ENCODE measurements at places on chromosomes 3 and 15. TPM values are rescaled to one million over a fixed set of nuclear protein-coding genes. Genes with fewer than 3 reads are reported as not detected.

DNA sequence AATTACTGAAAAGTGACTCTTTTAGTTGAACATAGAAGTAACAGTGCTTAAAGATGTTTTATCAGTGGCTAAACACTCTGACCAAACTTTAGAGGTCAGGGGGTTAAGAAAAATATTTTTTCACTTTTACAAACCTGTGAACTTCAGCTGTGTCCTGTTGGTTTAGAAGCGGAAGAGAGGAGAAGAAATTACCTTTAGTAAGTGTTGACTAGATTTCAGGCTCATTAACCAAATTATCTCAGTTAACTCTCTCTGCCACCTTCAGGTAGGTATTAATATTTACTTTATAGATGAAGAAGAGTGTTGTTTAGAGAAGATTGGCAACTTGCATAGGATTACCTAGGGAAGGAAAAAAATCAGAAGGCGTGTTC is 151.9 kb upstream of the CMC1 start:
- no peaks in the 10 kb centered on the region for H3K4me1 ChIP-seq
- DNase-seq = no peak
- H3K36me3 ChIP-seq = no peaks in the 10 kb centered on the region
- H3K4me3 ChIP-seq = no peak overlapping the region
- no peak overlapping the region for H3K27ac ChIP-seq

GRCh38 chr15:51629612-51630011 is 7.0 kb upstream of the DMXL2 start:
- no peaks in the 10 kb centered on the region for H3K27me3 ChIP-seq
- no peaks in the 10 kb centered on the region for H3K36me3 ChIP-seq
- no peaks in the 10 kb centered on the region for H3K4me1 ChIP-seq
- DNase-seq = peak; percentile 63

DNA sequence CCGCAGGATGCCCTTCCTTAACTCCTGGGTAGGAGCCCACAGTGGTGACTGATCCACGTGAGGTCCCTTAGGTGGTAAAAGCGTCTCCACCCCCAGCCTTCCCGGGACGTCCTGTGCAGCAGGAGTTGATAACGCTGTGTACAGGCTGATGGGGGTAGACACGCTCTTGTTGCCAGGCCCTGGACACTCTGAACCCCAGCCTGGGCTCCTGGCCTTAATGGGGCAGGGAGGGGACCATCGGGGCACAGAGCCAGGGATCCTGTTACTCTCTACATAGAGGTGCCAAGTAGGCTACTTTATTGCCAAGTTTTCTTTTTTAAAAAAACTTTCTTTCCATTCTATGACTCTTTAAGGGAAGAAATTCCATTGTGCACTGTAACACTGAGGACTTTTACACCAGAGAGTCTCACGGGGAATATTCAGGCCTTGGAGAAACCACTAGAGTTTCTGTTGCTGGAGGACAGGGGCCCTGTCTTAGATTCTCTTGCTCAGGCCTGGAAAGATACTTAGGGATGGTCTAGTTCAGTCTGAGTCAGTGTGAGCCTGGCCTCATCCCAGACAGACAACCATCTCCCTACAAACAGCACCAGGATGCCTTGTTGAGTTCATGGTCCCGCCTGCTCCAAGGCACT is 104.3 kb upstream of the RNU6-1 start:
- no peak overlapping the region for H3K4me3 ChIP-seq
- no peaks in the 10 kb centered on the region for H3K36me3 ChIP-seq
- DNase-seq = no peak
- no peak overlapping the region for H3K27ac ChIP-seq
- no peaks in the 10 kb centered on the region for H3K27me3 ChIP-seq

The CA12 gene
- not detected for total RNA-seq

GRCh38 chr15:73338058-73338457 is 30.7 kb downstream of the HCN4 start:
- H3K4me3 ChIP-seq = no peak overlapping the region
- H3K4me1 ChIP-seq = no peaks in the 10 kb centered on the region
- H3K36me3 ChIP-seq = no peaks in the 10 kb centered on the region
- no peaks in the 10 kb centered on the region for H3K27me3 ChIP-seq

- no peak for DNase-seq
- no peaks in the 10 kb centered on the region for H3K4me1 ChIP-seq
- H3K36me3 ChIP-seq = no peaks in the 10 kb centered on the region
- no peaks in the 10 kb centered on the region for H3K27me3 ChIP-seq
These were observed 256.2 kb upstream of the P2RY1 start for GRCh38 chr3:152578769-152579168.

GRCh38 chr3:186286114-186286513 is 75.9 kb downstream of the DGKG start:
- DNase-seq = no peak
- no peaks in the 10 kb centered on the region for H3K27me3 ChIP-seq
- no peaks in the 10 kb centered on the region for H3K4me1 ChIP-seq
- no peak overlapping the region for H3K4me3 ChIP-seq
- H3K36me3 ChIP-seq = no peaks in the 10 kb centered on the region
- no peak overlapping the region for H3K27ac ChIP-seq

- peaks cover 3% of the 10 kb centered on the region for H3K4me1 ChIP-seq
- H3K36me3 ChIP-seq = no peaks in the 10 kb centered on the region
- no peak for DNase-seq
- H3K27ac ChIP-seq = no peak overlapping the region
These were observed 483.9 kb upstream of the TBL1XR1 start for GRCh38 chr3:177681156-177681555.

- H3K4me1 ChIP-seq = no peaks in the 10 kb centered on the region
- H3K27ac ChIP-seq = no peak overlapping the region
- peaks cover 79% of the 10 kb centered on the region for H3K36me3 ChIP-seq
- DNase-seq = peak; percentile 11
- no peak overlapping the region for H3K4me3 ChIP-seq
These were observed 18.5 kb upstream of the C3orf62 start for GRCh38 chr3:49295489-49296058.

- H3K27me3 ChIP-seq = no peaks in the 10 kb centered on the region
- H3K4me3 ChIP-seq = no peak overlapping the region
- no peaks in the 10 kb centered on the region for H3K36me3 ChIP-seq
- H3K4me1 ChIP-seq = no peaks in the 10 kb centered on the region
These were observed 732.3 kb downstream of the TUSC7 start for GRCh38 chr3:117441851-117442250.

- H3K4me1 ChIP-seq = peaks cover 14% of the 10 kb centered on the region
- DNase-seq = no peak
- H3K27me3 ChIP-seq = no peaks in the 10 kb centered on the region
These were observed 47.3 kb downstream of the TMEM44 start for GRCh38 chr3:194585880-194586281.

DNA sequence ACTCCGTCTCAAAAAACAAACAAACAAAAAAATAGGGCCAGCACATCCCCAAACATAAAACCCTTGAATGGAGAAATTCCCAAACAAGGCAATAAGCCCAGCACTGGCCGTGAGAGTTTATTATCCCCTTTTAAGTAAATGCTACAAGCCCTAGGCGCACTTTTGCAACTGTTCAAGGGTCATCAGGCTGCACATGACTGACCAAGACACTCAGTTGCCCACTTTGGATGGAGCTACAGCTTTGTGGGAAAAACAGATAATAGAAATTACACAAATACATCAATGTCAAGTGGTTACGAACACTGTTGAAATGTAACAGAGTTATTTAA is 33.7 kb upstream of the ZNF445 start:
- no peak for DNase-seq
- H3K4me3 ChIP-seq = peak overlapping the region; percentile 91
- peak overlapping the region; percentile 90 for H3K27ac ChIP-seq
- peaks cover 25% of the 10 kb centered on the region for H3K4me1 ChIP-seq

GRCh38 chr3:148309390-148310035 is 388.2 kb upstream of the AGTR1 start:
- no peaks in the 10 kb centered on the region for H3K4me1 ChIP-seq
- no peaks in the 10 kb centered on the region for H3K27me3 ChIP-seq
- no peaks in the 10 kb centered on the region for H3K36me3 ChIP-seq
- H3K27ac ChIP-seq = no peak overlapping the region
- DNase-seq = no peak

The MGLL gene
- 0.28 TPM for total RNA-seq

DNA sequence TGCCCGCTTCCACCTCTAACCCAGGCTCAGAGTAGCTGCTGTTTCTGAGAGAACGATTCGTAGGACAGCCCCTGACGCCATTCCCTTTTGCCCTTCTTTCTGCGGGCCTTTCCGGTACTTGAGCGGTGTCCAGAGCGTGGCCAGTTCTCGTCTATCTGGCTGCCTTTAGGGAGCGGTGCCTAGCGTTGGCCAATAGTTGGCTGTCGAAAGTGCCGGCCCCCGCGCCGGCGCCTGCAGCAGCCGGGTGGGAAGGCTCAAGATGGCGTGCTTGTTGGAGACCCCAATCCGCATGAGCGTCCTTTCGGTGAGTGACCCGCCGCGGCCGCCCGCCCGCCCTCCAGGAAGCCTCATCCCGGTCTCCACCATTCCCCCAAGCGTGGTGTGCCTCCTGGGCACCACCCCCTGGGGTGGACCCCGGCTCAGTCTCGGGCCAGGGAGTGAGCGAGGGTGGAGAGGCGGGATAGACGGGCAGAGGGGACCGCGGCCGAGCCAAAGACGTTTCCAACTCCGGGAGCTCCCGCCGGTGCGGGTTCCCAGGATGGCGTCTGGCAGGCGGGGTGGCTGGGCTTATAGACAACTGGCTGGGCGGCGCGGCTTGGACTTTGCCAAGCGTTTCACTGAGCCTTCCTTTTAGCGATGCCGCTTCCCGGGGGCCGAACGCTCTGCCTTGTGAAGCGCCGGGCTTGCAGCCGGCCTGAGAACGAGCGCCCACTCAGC is at the start of gene ARMC8:
ARMC8 (plus strand) TSS at position 6 of the 717 bp plus-strand sequence; CDS start at position 260, 254 bp downstream.
- H3K4me1 ChIP-seq = peaks cover 16% of the 10 kb centered on the region
- peak within 1 kb of the TSS; percentile 91 for H3K4me3 ChIP-seq
- peaks cover 8% of the 10 kb centered on the region for H3K27me3 ChIP-seq
- no peaks in the 10 kb centered on the region for H3K36me3 ChIP-seq

- H3K4me3 ChIP-seq = no peak overlapping the region
- H3K27me3 ChIP-seq = no peaks in the 10 kb centered on the region
- no peak overlapping the region for H3K27ac ChIP-seq
- no peaks in the 10 kb centered on the region for H3K4me1 ChIP-seq
These were observed 121.5 kb downstream of the PTPRG start for GRCh38 chr3:61682671-61683548.

The ZNF710 gene
- 6.5 TPM for total RNA-seq

GRCh38 chr3:40071683-40072238 is 237.7 kb upstream of the EIF1B start:
- no peak overlapping the region for H3K4me3 ChIP-seq
- no peaks in the 10 kb centered on the region for H3K36me3 ChIP-seq
- no peak for DNase-seq
- H3K27me3 ChIP-seq = no peaks in the 10 kb centered on the region

DNA sequence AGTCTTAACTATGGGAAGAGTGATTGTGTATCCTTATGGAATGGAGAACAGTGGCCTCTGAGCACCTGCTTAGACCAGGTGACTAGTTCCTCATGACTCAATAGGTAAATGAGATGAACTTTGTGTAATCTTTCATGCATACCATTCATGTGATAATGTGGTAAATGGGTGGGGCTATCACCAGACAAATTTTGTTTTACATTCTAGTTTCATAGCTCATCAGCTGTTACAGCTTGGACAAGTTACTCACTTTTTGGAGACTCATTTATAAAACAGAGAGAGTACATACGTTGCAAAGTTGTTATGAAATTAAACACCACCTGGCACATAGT is 103.7 kb upstream of the TGFBR2 start:
- no peaks in the 10 kb centered on the region for H3K4me1 ChIP-seq
- no peak for DNase-seq
- H3K27me3 ChIP-seq = no peaks in the 10 kb centered on the region
- H3K36me3 ChIP-seq = no peaks in the 10 kb centered on the region
- no peak overlapping the region for H3K4me3 ChIP-seq

- no peak for DNase-seq
- H3K4me1 ChIP-seq = no peaks in the 10 kb centered on the region
- no peaks in the 10 kb centered on the region for H3K36me3 ChIP-seq
These were observed 293.0 kb upstream of the SOX14 start for GRCh38 chr3:137471130-137471529.

GRCh38 chr3:157631478-157631877 is 128.3 kb upstream of the VEPH1 start:
- no peaks in the 10 kb centered on the region for H3K4me1 ChIP-seq
- DNase-seq = no peak
- H3K27me3 ChIP-seq = no peaks in the 10 kb centered on the region
- no peak overlapping the region for H3K27ac ChIP-seq
- no peak overlapping the region for H3K4me3 ChIP-seq

GRCh38 chr15:45199136-45199810 is 11.5 kb upstream of the SHF start:
- peak overlapping the region; percentile 88 for H3K4me3 ChIP-seq
- H3K36me3 ChIP-seq = no peaks in the 10 kb centered on the region
- H3K4me1 ChIP-seq = peaks cover 36% of the 10 kb centered on the region
- H3K27ac ChIP-seq = peak overlapping the region; percentile 91
- DNase-seq = peak; percentile 37

GRCh38 chr3:170752571-170753155 is 117.3 kb downstream of the RPL22L1 start:
- no peaks in the 10 kb centered on the region for H3K36me3 ChIP-seq
- peaks cover 13% of the 10 kb centered on the region for H3K27me3 ChIP-seq
- H3K4me3 ChIP-seq = no peak overlapping the region

The GOLGA6L10 gene
- total RNA-seq = 0.93 TPM

GRCh38 chr3:179036226-179036625 is 35.4 kb downstream of the ZMAT3 start:
- H3K4me1 ChIP-seq = peaks cover 28% of the 10 kb centered on the region
- H3K36me3 ChIP-seq = no peaks in the 10 kb centered on the region
- no peaks in the 10 kb centered on the region for H3K27me3 ChIP-seq
- no peak for DNase-seq
- H3K4me3 ChIP-seq = no peak overlapping the region

GRCh38 chr15:31366169-31366734 is 39.6 kb downstream of the KLF13 start:
- peak overlapping the region; percentile 31 for H3K4me3 ChIP-seq
- peaks cover 7% of the 10 kb centered on the region for H3K36me3 ChIP-seq
- H3K27ac ChIP-seq = peak overlapping the region; percentile 86

GRCh38 chr15:25251700-25252390 is 187.0 kb downstream of the UBE3A start:
- H3K36me3 ChIP-seq = no peaks in the 10 kb centered on the region
- no peak for DNase-seq
- no peak overlapping the region for H3K4me3 ChIP-seq
- H3K27ac ChIP-seq = no peak overlapping the region

DNA sequence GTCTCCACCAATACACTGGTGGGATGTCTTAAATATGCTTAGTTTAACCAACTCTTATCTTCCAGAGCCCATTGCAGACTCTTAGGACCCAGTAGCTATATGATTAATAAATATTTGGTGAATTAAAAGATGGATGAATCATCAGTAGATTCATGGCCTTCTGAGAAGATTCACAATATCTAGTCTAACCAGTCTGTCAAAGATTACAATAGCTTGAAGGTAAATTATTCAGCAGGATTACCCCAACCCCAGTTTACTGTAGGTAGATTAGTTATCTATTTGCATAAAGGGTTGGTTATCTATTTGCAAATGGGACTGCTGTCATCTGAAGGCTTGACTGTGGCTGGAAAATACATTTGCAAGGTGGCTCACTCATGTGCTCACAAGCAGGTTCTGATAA is 239.4 kb upstream of the THRB start:
- no peaks in the 10 kb centered on the region for H3K36me3 ChIP-seq
- H3K27ac ChIP-seq = no peak overlapping the region
- H3K4me1 ChIP-seq = no peaks in the 10 kb centered on the region
- no peaks in the 10 kb centered on the region for H3K27me3 ChIP-seq

The ADAMTS17 gene
- total RNA-seq = 13.2 TPM
